ENCODE measurements at places on chromosomes 5 and 9.

- DNase-seq: peak; percentile 58
Observed at GRCh38 chr5:111072949-111073682, 1.6 kb downstream of the TSLP start.

- DNase-seq: no peak
Observed at GRCh38 chr5:62127098-62127736, 178.8 kb upstream of the KIF2A start.

DNA sequence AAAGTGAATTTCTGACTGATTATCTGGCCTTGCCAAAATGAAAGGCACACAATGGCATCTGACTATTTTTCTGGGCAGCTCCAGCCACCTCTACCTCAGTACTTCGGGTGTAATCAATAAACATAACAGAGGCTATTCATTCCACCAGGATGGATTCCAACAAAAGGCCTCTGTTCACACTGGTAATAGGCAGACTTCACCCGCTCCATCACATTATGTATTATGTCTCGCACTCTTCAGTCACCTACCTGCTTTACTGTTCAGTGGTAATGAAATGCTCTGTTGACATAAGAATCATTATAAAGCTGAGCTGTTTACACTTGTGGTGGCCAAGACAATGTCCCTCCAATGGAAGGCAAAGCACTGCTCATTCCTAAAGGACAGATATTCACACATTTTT, 1333.7 kb upstream of the WWC1 start:
- no peak for DNase-seq

GRCh38 chr5:132839426-132840301, 9.2 kb upstream of the SHROOM1 start:
- DNase-seq: no peak

GRCh38 chr5:18792145-18792544, 1157.9 kb downstream of the TAF11L14 start:
- no peak for DNase-seq

GRCh38 chr5:149459891-149460290, 80.8 kb upstream of the IL17B start:
- DNase-seq: no peak

All from stimulated activated CD4-positive, alpha-beta T cell treated with anti-CD3 and anti-CD28 coated beads, Interleukin-1b, Interleukin-23, amount 100 ng/mL, for 4 hours (primary cell).